Stimulated activated CD4-positive, alpha-beta T cell treated with anti-CD3 and anti-CD28 coated beads, Interleukin-2, amount 100 ng/mL, for 48 hours (primary cell): ENCODE measurements at places on chromosomes 1 and 21.

- no peak for DNase-seq
Measured at GRCh38 chr1:33599516-33600115, 127.2 kb downstream of the ZSCAN20 start.

DNA sequence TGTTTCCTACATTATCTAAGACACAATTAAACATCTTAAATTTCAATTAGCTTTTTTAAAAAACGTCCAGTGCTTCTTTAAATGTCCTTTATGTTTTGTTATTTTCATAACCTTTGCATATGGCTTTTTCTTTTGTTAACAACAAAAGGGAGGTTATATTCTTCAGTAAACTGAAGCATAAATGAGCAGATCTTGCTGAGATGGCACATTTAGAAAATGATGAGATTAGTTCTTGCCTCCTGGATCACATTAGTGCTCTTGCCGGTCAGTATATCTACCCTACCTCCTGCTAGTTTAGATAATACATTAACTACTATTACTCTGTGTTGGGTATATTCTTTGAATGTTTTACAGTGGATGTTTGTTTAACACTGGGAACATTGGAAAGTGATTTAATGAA, 126.1 kb downstream of the DISP1 start:
- no peak for DNase-seq

GRCh38 chr1:65362545-65362944, 53.2 kb downstream of the DNAJC6 start:
- DNase-seq = no peak

DNA sequence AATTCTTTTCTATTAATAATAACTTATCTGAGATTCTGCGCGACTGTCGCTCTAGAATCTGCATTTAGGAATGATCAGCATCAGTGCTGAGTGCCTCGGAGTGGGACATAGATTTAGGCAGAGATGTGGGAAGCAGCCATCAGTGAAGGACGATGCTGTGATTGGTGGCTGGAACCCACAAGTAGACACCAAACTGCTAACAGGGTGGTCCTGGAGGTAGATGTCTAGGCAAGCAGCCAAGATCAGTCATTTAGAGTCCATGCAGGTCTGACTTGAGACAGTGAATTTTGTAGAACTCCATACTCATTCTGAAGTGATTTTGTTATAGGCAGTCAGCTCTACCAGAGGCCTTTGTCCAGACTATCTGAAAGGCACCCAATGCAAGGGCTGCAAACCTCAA, 51.8 kb upstream of the LYST start:
- no peak for DNase-seq

DNA sequence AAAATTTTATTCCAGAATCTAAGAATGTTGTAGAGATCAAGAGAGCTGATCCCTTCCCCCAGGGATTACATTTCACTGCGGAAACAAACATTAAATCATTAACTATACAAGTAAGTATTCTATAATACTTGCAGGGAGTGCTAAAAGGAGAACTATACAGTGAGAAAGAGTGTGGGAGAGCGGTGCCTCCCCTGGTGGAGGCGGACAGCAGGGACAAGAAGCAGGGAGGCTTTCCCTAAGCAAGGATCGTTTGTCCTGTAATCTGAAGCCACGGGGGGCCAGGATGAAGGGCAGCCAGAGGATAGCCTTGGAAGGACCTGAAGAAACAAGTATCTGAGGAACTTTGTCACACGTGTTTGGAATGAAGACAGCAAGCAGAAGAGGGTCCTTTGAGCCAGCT, 40.1 kb downstream of the SLC9C2 start:
- DNase-seq = no peak

GRCh38 chr1:158494796-158495195, 22.8 kb downstream of the OR10R2 start:
- DNase-seq = no peak

DNA sequence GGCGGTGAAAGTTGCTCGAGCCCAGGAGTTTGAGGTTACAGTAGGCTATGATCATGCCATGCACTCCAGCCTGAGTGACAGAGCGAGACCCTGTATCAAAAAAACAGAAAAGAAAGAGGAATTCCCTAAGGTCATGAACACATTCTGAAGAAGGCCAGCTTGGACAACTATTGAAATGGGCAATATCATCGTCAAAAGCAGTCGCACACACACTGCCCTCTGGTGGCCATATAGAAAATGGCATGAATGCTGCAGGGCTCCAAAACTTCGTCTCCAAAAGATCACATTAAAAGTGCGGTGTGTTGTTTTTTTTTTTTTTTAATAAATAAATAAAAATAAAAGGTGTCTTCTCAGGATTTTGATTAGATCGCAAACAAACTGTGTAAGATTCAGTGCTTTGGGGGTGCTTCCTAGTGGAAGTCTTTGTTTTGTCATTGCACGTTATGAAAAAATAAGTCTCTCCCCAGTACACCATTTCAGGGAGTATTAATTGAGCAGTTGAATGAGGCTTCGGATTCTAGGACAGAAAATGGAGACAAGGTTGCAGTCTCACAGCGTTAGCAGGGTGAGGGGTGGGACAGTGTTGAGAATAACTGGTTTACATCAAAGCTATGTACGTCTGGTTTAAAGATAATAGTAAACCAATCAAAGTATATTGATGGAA, 87.5 kb upstream of the FMN2 start:
- no peak for DNase-seq

DNA sequence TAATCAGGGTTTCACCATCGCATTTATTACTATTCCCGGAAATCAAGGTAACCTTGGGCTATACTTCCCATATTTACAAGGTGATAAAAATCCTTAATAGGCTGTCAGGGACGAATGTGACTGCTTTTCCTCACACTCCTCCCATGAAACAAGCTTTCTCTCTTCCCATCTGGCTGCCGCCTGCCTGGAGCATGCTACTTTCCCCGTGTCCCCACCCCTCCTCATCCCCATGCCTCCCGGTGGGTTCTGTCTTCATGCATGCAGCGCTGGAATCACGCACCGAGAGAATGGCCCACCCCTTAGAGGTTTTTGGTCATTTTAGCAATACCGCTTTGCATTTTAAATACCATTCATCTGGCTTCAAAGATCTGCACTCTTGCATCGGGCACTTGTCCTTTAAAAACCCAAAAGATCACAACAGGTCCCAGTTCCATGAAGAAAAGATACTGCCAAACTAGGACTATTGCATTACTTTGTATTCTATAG, 339.1 kb downstream of the NTNG1 start:
- DNase-seq = no peak

- no peak for DNase-seq
Measured at GRCh38 chr1:13996334-13996733, 296.3 kb downstream of the PRDM2 start.

- no peak for DNase-seq
Measured at GRCh38 chr1:205214756-205215155, 3.3 kb upstream of the DSTYK start.

- DNase-seq = no peak
Measured at GRCh38 chr1:66330722-66331141, 203.2 kb upstream of the SGIP1 start.

DNA sequence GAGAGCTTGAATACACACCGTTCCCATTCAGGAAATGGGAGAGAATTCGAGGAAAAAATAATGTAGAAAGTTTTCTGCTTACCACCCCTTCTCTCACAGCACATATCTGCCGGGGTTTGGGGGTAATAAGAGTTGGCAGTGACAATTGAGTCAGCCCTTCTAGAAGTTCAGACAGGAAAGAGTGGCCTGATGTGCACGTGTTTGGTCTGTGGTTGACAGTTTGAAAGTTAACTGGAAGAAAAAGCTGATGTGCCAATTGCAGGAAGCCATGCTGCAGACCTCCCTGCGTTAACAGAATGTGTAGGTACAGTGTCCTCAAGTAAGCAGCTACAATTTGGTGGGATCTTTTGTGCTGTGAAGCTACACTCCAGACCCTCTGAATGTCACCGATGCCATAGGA, 50.9 kb downstream of the DHX9 start:
- DNase-seq = no peak

DNA sequence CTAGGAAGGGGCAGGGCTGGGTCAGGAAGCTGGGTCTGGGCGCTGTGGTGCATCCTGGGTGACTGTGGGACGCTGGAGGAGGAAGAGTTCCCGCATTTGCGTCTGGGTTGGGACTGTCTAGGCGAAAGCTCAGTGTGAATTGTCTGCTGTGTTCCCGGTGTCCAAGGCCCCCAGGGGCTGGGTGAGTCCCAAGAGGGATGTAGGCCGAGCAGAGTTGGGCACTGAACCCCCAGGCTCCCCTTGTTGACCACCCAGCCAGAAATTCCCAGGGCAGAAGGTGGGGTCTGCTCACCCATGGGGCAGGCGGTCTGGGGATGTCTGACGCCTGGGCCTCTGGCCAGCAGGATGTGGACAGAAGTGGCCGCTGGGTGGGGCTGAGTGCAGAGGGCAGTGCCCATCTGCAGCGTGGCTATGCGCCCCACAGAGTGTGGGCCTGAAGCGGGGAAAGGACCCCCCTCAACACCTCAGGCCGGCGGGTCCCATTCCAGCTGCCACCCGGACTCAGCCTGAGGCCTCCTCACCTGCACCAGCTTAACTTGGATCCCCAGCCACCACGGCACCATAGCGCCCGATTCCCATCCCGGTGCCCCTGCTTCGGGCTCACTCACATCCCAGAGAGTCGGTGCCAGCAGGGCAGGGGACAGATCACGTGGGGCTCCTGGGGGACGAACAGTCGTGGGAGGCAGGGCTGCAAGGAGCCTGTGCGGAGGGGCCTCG, 37.0 kb upstream of the POFUT2 start:
- no peak for DNase-seq

DNA sequence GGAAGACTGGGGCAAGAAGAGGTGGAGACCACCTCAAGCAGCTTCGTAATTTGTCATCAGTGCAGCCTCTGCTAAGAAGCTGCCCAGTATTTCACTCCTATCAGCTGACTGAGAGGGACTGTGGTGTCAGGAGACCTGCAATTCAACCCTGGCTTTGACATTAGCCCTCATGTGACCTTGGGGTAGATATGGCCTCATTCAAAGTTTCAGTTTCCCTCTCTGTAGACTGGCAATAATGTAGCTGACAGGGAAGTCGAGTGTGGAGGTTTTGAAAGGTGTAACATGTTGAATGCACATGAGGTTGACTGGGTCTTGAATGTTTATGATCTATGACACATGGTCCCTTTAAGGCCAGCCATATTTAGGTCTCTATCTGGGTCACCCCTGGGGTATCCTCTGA, 2.2 kb upstream of the SPRR4 start:
- DNase-seq = no peak

GRCh38 chr1:242225767-242226573, 227.1 kb upstream of the MAP1LC3C start:
- no peak for DNase-seq

DNA sequence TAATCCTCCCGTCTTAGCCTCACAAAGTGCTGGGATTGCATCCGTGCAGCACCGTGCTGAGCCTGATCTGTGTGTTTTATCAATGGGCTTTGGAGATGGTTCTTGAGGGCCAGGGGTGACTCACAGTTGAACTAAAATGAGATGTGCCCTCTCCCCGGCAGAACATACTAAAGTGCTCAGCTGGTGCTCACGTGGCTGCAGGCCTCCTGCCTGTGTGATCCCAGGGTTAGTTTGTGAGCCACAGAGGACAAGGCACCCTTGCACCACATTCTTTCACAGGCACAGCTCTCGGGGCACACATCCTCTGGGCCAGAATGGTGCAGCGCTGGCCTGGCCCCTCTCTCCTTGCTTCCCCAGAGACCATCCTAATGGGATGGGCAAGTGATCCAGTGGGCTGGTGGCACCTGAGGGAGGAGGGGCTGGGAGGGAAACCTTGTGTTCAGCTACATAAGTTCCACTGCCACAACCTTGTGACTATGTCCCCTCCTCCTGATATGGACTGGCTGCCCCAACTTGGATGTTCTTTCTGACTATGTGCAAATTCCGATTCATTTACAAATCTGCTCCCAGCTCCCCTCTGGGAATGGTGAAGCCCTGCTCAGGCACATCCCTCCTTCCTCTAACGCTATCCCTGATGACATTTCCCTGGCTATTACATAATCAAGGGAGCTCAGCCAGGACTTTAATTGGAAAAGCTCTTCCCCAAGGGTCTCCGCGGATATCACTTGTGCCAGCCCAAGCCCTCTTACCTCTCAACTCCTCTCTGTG, 197.0 kb upstream of the EDN2 start:
- DNase-seq = no peak

GRCh38 chr1:182330303-182330702, 61.3 kb downstream of the GLUL start:
- no peak for DNase-seq

DNA sequence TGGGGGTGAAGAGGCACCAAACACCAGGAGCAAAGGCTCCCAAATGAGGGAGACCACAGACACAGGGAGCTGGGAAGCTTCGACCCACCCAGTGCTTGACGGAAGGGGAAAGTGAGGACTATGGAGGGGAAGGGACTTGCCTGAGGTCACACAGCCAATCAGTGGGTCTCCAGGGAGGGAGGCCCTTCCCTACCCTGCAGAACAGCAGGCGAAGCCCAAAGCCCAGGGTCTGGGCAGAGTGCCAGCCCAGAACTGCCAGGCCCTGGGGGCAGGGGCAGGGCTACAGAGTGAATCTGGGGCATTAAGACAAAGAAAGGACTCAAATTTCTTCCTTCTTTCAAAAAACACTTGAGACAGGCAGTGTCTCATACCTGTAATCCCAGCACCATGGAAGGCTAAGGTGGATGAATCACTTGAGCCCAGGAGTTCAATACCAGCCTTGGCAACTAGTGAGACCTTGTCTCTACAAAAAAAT, 45.5 kb upstream of the ECE1 start:
- DNase-seq = no peak

- no peak for DNase-seq
Measured at GRCh38 chr1:61552630-61553305, 172.2 kb downstream of the TM2D1 start.

- DNase-seq = no peak
Measured at GRCh38 chr1:119978018-119978505, 81.7 kb upstream of the ADAM30 start.

DNA sequence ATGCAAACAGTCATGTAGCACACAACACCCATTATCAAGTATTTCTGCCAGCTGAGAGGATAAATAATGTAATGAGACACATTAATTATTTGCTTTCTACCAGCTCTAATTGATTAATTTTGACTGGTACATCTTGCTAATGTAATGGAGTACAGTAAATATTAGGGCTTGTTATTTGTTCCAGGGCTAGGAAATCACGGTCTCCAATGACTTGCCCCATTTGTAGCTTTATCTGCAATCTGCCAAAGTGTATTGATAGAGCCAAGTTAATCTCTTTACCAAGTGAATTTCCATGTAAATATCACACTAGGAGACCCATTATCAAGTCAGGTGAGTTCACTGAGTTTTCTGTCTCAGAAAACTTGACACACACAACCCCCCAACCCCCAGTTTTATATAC, 55.1 kb downstream of the RGS13 start:
- no peak for DNase-seq
